Umbilical cord (tissue), 2 donors: ENCODE measurements at places on chromosomes 12 and 14.

DNA sequence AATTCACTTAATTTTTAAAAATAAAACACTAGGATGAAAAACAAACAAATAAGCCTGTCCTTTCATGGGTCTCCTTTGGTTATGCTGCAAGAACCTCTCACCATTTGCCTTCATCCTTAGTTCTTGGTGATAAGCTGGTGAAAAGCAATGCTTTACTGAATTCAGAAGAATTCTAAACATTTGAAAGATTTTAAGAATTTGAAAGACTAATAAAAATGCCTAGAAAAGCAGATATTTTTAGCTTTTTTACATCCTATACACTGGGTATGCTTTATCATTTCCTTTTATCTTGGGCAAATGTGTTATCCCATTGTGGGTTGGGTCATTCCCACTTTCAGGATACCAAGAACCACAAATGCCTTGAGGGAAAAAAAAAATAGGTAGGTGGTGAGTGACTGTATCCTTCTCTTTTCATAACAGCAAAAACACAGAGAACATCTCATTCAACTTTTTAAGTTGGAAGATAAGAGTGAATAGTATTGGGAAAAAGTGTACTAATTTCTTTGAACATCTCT lies 197.1 kb upstream of the ABCD2 start:
- no peak for DNase-seq

DNA sequence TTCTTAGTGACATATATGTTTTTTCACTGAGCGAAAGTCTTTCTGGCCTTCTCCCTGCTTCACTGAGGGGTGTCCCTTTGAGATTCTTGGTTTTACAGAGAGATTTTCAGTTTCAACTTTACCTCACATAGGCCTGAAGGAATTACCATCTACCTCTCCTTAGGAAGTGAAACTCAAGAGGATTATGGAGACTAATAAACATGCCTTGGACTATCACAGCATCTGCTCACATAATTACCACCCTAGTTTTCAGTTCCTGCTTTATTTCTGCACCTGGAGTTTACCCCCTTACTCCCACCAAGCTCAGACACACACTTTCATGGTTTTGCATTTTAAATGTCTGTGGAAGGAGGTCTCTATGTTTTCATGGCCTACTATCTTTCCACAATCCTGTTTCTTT lies 118.3 kb upstream of the SCAF11 start:
- DNase-seq: no peak

DNA sequence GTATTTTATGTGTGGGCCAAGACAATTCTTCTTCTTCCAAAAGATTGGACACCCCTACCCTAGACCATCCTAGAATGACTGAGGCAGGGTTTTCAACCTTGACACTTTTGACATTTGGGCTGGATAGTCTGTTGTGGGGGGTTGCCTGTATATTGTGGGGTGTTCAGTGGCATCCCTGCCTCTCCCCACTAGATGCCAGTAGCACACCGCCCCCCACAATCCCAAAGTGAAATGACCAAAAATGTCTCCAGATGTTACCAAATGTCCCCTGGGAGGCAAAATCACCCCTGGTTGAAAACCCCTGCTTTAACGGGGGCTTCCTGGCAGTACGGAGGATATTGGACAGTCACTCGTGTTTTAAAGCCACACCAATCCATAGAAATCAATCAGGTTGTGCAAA lies 219.6 kb downstream of the PHETA1 start:
- DNase-seq: no peak

DNA sequence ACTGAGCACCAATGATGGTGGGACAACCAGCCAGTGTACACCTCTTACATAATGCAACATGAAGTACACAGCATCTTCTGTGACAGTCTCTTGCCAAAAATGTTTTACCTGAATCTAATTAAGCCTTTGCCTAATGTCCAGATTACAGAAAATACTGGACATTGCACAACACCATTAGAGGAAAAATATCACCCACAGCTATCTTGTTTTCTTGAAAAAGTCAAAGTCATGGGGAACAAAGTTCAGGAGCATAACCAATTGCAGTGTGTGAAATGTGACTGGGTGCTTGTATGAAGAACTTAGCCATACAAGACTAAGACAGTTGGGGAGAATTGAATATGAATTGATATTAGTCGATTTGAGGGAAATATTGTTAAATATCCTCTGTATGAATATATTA lies 12.1 kb upstream of the ANO6 start:
- no peak for DNase-seq

DNA sequence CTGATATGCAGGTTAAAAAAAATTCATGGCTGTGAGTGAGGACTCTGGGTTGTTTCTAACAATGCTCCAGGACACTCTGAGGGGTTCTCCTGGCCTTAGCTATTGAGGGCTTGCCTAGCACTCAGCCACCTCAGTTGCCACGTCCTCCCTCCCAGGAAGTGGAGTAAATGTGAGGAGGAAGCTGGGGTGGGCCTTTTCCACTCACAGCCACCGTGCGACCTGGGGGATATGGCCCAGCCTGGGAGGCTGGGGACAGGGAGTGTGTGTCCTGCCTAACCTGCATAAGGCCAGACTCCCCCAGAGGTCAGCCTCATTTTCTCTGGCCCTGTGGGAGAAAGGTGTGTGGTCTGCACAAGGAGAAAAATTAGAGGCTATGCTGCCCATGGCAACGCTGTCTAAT lies 83.3 kb downstream of the CRACR2A start:
- no peak for DNase-seq

GRCh38 chr14:97350894-97351731 lies 553.9 kb downstream of the VRK1 start:
- no peak for DNase-seq

GRCh38 chr12:5969156-5969973 lies 24.3 kb upstream of the ANO2 start:
- DNase-seq: no peak

DNA sequence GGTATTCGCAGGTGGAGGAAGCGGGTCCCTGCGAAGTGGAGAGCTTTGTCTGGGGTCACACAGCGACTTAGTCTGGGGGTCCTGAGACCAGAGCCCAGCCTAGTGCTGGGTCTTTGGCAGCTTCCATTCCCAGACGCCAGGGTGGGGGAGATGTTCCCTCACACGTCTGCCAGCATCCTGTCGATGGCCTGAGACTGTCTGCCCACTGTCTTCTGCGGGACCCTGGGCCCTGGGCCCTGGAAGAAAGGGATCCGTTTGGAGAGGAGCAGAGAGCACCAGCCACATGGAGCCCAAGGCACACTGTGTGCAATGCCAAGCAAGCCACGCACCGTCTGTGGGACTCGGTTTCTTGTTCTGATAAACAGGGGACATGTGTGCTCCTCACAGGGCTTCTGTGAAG lies 197.2 kb downstream of the KIF26A start:
- no peak for DNase-seq

- DNase-seq: peak; percentile 48
These were observed 1003.6 kb downstream of the FSCB start for GRCh38 chr14:43503508-43503907.

- DNase-seq: no peak
These were observed 4.0 kb upstream of the ARF3 start for GRCh38 chr12:48961331-48961730.

GRCh38 chr12:113462117-113462774 lies 9.4 kb downstream of the LHX5 start:
- peak; percentile 61 for DNase-seq

GRCh38 chr12:15584366-15585041 lies 204.7 kb downstream of the EPS8 start:
- peak; percentile 51 for DNase-seq
